ENCODE measurements at places on chromosomes 6 and 20.

- DNase-seq: no peak
Measured at GRCh38 chr6:131107151-131107550, 28.1 kb upstream of the AKAP7 start.

DNA sequence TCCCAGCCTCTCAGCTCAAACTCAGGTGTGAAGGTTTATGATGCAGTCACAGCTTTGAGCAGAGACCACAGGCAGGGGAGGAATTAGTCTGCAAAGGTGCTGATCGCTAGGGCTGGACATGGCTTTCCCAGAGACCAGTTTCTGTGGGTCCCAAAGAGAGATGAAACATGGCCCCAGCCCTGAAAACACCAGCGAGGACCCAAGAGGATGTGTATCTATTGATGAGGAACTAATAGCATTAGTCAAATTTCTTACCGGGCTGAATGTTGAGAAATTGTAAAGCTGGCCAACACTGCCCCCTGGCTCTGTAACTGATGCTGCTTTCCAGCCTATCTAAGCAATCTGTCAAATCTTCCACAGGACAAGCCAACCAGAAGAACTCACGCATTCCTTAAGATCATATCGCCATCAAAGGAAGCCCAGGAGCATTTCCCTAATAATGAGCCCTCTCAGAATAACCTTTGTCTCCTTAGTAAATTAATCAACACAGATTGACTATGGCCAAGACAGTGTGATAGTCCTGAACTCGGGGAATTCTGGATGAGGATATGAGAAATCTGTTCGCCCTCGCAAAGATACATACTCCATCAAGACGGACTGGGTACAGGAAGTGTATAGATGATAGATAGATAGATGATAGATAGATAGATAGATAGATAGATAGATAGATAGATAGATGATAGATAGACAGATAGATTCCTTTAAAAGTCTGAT lies 7.8 kb upstream of the ACSS1 start:
- DNase-seq: peak; percentile 38

- DNase-seq: peak; percentile 19
Measured at GRCh38 chr6:68638230-68638900, 3.3 kb downstream of the ADGRB3 start.

GRCh38 chr6:90739339-90739738 lies 152.5 kb upstream of the MAP3K7 start:
- DNase-seq: no peak

DNA sequence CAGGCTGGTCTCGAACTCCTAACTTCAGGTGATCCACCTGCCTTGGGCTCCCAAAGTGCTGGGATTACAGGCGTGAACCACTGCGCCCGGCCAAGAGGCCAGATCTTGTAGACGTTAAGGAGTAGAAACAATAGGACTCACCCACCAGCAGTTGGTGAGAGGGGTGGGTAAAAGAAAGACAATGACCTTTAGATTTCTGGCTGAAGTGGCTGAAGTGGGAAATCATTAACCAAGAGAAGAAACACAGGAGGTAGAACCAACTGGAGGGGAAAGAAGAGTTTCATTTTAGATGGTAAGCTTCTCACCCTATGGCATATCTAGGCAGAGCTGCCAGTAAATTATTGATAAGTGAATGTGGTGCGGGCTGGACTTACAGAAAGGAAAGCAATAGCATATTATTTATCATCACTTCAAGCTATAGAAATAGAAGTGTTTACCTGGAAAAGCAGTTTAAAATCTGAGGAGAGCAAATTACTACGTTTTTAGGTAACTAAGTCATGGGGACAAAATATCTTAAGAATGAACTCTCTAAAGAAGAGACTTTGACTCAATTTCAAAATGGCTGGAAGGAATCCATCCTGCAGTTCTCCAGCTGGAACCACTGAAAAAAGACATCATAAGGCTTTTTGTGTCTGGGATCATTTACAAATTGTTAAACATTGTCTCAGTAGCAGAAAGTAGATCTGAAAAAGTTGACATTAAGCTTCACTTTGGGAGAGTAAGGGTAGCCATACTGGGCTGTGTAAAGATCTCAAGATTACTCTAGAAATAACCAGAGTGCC lies 109.6 kb downstream of the ALDH8A1 start:
- DNase-seq: no peak

DNA sequence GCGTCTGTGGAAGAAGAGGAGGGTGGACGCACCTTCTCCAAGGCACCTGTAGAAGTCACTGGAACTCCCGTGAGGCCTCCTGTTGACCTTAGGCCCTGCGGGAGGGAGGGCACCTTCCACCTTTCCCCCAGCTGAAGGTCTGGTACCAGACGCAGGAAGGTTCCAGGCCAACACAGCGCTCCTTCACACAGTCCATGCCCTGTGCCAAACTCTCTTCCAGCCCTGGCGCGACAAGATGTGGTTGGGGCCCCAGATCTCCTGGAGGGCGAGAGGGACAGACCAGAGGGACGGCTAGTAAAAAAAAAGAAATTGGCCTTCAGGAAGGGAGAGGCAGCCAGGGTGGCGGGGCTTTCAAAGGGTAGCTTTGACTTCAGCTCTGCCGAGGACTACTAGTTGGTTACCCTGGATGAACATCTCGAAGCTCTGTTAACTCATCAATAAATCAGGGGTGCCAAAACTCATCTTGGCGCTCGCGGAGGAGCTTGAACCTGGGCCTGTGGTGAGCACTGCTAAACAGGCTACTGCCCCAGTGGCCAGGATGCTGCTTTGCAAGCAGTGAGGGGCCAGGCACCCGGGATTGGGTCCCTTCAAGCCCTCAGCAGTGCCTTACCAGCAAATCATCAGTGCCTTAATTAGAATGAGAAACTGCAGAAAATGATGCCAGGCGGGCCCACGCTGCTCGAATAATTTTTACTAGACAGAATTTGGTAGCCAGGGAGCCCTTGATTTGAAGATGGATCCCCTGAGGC lies 14.9 kb downstream of the AARS2 start:
- no peak for DNase-seq

All from nucleus accumbens (tissue), 56 donors.